ENCODE measurements at places on chromosomes 4 and X.
A peak's percentile ranks its signal among the peaks of the same experiment; 100 is the strongest.

- no peak for DNase-seq
These were observed 122.8 kb downstream of the DIPK2B start for GRCh38 chrX:45077748-45078424.

DNA sequence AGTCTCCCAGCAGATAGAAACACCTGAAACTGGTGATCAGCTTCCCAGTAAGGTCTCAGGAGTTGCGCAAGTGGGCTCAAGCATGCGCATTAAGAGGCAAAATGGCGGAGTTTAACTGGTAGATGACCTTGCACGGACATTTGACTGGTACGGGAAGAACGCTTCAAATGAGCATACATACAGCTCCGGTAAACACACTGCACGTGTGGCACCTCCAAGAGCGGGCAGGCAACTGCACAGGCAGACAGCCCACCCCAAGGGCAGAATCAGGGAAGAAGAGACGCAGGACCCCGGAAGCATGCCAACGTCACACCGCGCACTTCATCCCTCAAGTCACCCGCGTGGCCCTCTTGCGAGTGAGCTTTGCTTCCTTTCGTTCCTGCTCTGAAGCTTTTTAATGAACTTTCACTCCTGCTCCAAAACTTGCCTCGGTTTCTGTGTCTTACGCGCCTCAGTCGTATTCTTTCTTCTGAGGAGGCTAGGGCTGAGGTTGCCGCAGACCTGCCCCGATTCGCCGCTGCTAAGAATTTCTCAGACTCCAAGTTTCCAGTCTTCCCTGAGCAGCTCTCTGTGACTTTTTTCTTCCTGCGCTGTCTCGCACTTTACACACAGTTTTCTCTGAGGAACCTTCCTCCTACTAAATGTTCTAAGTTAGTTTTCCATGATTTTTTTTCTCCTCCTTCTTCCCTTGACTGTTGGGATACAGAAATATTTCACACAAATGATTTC is 180.7 kb upstream of the ZFP42 start:
- DNase-seq = no peak

- DNase-seq = no peak
These were observed 5.7 kb upstream of the SLC25A6 start for GRCh38 chrX:1397441-1398270.

- no peak for DNase-seq
These were observed 141.4 kb downstream of the EVC2 start for GRCh38 chr4:5566991-5567390.

GRCh38 chrX:94430091-94430490 is 756.1 kb downstream of the FAM133A start:
- no peak for DNase-seq

GRCh38 chr4:55001538-55001937 is 123.9 kb downstream of the KDR start:
- no peak for DNase-seq

GRCh38 chr4:133891011-133891410 is 310.6 kb downstream of the PABPC4L start:
- DNase-seq = no peak

GRCh38 chr4:179709961-179710624 is 2267.9 kb upstream of the AGA start:
- DNase-seq = no peak

DNA sequence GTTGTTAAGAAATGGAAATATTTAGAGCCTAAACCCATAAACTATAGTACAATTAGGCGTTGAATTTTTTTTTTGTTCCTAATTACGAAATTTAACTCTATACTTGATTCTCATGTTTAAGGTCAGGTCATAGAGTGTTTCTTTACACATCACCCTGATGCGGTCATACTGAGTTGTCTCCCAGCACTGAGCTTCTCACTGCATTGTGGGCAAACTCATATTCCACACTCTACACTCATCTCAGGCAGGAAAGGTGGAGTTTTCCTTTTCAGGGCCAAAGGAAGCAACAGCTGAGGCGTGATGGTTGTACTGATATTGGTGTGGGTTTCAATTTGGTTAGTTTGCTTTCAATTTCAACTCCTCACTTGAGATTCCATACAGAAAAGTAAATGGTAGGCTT is 75.4 kb downstream of the FAT4 start:
- DNase-seq = no peak

DNA sequence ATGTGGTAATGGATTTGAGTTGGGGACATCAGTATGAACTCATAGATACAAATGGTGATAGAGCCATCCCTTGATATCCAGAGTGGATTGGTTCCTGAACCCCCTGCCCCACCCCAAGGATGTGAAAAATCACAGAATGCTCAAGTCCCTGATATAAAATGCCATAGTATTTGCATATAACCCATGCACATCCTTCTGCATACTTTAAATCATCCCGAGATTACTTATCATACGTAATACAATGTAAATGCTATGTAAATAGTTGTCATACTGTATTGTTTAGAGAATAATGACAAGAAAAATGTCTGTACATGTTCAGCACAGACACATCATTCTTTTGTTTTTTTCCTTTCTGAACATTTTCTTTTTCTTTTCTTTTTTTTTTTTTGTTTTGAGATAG is 18.9 kb upstream of the SEPTIN11 start:
- no peak for DNase-seq

- DNase-seq = no peak
These were observed 14.3 kb downstream of the JCHAIN start for GRCh38 chr4:70651864-70652506.

GRCh38 chr4:122914938-122915337 is 7.5 kb downstream of the NUDT6 start:
- no peak for DNase-seq

DNA sequence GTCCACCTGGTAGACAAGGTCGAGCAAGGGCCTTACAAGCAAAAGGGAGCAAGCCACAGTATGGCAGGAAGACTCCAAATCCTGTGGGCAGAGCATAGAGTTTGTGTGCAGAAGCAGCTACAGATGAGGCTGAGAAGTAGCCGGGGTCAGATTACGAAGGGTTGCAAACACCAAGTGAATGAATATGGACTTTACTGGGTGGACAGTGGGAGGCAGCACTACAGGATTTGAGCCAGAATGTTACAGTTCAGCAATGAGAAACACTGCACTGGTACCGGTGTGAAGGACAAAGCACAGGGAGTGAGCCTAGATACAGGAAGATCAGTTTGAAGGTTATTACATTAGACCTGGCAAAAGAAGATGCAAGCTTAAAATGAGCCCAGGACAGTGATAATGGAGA is 46.1 kb upstream of the HOPX start:
- no peak for DNase-seq

DNA sequence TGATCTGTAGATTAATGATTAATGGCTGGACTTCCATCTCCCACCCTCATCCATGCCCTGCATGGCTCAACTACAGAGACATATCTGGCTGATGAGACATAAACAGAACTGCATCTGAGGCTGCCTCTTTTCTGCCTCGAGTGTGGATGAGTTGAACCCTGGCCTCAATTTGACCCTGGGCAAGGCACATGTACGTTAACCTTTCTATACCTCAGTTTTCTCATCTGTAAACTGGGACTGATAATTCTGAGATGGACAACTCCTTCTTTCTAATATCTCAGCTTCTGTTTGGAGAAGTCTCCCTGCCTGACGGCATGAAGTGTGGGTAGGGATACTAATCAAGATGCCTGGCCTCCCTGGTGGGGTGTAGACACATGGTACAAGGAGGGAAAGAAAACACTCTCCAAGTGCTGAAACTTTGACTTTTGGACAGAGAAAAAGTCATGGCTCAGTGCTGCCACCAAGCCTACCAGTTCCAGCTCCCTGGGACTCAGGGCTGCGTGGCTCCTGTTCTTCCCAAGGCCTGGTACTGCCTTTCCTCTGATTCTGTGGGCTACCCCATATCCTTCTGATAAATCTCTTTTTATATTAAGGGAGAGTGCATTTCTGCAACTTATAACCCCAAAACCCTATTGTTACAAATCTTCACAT is 64.4 kb downstream of the HAUS3 start:
- no peak for DNase-seq

GRCh38 chr4:127967141-127967775 is 2.1 kb downstream of the ABHD18 start:
- peak; percentile 43 for DNase-seq

- no peak for DNase-seq
These were observed 250.0 kb downstream of the CBR4 start for GRCh38 chr4:168759959-168760527.

- no peak for DNase-seq
These were observed 421.3 kb downstream of the FAT4 start for GRCh38 chr4:125736057-125736456.

- DNase-seq = no peak
These were observed 75.7 kb upstream of the PAK3 start for GRCh38 chrX:111020283-111020682.

Data from HS-5 (cell line).